Activated T-helper 1 cell treated with Interleukin-2 at 50 U/mL for 16 hours (primary cell): ENCODE measurements at places on chromosomes 7 and 10.
A peak's percentile ranks its signal among the peaks of the same experiment; 100 is the strongest.

DNA sequence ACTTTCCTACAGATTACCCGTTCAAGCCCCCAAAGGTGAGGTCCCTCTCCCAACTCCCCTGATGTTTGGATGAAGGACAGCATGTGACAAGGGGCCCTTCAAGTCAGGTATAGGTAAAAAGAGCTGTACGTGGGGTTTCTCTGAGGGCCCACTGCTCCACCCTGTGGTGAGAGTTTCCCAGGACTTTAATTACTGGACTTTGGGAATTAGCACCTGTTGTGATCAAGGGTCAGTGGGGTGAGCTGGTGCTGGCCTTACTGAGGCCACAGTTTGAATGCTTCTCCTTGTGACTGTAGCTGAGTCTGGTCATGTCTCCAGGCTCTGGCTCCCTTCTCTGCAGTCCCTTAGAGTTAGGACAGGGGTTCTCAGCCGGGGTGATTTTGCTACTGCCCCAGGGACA, 16.8 kb downstream of the UBE2D4 start:
- DNase-seq, result no peak

- DNase-seq, result no peak
Observed at GRCh38 chr7:150797661-150798060, 2.5 kb downstream of the TMEM176B start.

DNA sequence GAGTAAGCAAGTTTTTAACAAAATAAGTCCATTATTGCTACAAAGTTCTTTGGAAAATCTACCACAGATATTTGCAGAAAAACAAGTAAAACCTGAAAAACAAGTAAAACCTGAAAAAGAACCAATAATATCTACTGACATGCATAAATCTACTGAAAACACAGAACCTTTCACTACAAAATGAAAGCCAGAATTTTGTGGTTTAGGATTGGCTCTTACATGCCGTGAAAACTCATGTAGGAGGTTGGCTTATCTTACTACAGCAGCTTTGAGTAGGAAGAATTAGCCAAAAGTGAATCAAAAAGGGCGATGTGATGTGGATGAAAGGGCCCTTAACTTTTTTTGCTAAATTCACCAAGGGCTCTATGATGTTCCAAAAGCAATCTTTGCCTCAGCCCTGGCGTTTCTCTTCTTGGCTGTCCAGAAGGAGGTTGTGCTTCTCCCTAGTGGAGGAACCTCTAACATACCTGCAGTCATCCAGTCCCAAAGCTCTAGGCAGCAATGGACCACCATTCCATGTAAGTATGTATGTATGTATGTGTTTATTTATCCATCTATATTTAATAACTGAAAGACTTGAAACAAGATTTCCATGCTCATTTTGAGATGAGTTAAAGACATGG, 93.5 kb upstream of the ZNF804B start:
- no peak for DNase-seq

- peak; percentile 41 for DNase-seq
Observed at GRCh38 chr10:133378251-133379096, 588 bp upstream of the PAOX start.

GRCh38 chr7:139094030-139094429, 15.5 kb downstream of the ZC3HAV1 start:
- no peak for DNase-seq

GRCh38 chr7:109126404-109127050, 556.9 kb downstream of the DNAJB9 start:
- no peak for DNase-seq

- DNase-seq, result no peak
Observed at GRCh38 chr10:76195654-76196390, 764.4 kb downstream of the LRMDA start.

DNA sequence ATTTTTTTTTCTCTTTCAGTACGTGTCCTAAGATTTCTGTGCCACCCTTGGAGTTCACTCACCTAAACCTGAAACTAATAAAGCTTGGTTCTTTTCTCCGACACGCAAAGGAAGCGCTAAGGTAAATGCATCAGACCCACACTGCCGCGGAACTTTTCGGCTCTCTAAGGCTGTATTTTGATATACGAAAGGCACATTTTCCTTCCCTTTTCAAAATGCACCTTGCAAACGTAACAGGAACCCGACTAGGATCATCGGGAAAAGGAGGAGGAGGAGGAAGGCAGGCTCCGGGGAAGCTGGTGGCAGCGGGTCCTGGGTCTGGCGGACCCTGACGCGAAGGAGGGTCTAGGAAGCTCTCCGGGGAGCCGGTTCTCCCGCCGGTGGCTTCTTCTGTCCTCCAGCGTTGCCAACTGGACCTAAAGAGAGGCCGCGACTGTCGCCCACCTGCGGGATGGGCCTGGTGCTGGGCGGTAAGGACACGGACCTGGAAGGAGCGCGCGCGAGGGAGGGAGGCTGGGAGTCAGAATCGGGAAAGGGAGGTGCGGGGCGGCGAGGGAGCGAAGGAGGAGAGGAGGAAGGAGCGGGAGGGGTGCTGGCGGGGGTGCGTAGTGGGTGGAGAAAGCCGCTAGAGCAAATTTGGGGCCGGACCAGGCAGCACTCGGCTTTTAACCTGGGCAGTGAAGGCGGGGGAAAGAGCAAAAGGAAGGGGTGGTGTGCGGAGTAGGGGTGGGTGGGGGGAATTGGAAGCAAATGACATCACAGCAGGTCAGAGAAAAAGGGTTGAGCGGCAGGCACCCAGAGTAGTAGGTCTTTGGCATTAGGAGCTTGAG, at the start of gene CFTR:
Gene CFTR (plus strand): TSS at position 801 of the 830 bp plus-strand sequence. CDS start 70 bp downstream, outside the sequence.
- no peak for DNase-seq

GRCh38 chr7:114175125-114175524, 239.5 kb upstream of the FOXP2 start:
- DNase-seq, result no peak
